ENCODE measurements at places on chromosomes 16 and 17. TPM values are rescaled to one million over a fixed set of nuclear protein-coding genes. Genes with fewer than 3 reads are reported as not detected.

The VMO1 gene
- total RNA-seq = 4.5 TPM

DNA sequence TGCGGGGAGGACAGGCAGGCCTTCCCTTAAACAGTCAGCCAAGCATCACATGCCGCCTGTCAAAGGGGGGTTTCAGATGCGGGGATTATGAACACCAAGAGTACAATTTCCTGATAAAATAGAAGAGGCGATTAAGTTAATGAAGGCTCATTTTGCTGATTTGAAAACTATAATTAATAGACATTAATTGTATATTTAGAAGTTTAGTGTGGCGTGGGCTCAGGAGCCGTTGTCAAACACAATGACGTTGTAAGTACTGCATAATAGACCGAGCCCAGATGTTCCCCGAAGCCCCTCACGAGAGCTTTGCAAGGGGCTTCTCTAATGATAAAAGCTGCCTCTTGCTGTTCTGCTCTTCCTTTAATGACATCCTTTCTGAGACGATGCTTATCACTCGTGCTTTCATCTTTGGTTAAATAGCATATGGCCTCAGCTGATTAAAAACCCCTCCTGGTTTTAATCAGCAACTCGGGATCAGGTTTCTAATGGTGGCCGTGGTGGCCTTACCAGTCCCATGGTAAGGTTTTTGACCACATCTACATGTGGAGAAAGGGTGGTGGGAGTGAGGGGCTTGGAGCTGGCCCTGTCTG, 28.2 kb downstream of the SNX20 start:
- no peaks in the 10 kb centered on the region for H3K27me3 ChIP-seq
- no peaks in the 10 kb centered on the region for H3K36me3 ChIP-seq
- H3K4me3 ChIP-seq = no peak overlapping the region
- H3K27ac ChIP-seq = no peak overlapping the region
- no peak for DNase-seq

GRCh38 chr16:71421911-71422310, 19.9 kb downstream of the TLE7 start:
- no peaks in the 10 kb centered on the region for H3K36me3 ChIP-seq
- H3K27me3 ChIP-seq = peaks cover 26% of the 10 kb centered on the region
- DNase-seq = no peak
- H3K4me1 ChIP-seq = no peaks in the 10 kb centered on the region
- no peak overlapping the region for H3K27ac ChIP-seq

GRCh38 chr16:76118344-76118743, 158.9 kb upstream of the CNTNAP4 start:
- no peaks in the 10 kb centered on the region for H3K27me3 ChIP-seq
- no peaks in the 10 kb centered on the region for H3K36me3 ChIP-seq
- H3K4me1 ChIP-seq = no peaks in the 10 kb centered on the region

DNA sequence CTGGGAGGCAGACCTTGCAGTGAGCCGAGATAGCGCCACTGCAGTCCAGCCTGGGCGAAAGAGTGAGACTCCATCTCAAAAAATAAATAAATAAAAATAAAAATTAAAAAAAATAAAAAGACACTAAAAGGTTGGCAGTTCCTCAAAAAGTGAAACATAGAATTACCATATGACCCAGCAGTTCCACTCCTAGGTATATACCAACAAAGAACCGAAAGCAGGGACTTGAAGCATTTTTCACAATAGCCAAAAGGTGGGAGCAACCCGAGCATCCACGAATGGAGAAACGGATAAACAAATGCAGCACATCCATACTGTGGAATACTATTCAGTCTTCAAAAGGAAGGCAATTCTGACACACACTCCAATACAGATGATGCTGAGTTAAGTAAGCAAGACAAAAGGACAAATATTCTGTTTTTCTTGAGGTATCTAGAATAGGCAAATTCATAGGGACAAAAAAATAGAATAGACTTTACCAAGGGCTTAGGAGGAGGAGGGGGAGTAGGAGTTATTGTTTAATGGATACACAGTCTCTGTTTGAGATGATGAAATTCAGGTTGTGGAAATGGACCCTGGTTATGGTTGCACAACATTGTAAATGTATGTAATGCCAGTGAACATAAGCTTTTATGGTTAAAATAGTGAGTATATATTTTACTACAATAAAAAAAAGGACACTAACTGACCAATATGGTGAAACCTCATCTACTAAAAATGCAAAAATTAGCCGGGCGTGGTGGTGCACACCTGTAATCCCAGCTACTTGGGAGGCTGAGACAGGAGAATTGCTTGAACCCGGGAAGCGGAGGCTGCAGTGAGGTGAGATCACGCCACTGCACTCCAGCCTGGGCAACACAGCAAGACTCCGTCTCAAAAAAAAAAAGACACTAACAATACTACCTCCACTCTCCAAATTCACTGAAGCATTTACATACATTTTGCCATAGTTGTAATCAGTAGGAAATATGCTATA, 27.0 kb upstream of the SLC35B1 start:
- peaks cover 4% of the 10 kb centered on the region for H3K36me3 ChIP-seq
- H3K4me1 ChIP-seq = peaks cover 55% of the 10 kb centered on the region
- DNase-seq = no peak
- peak overlapping the region; percentile 100 for H3K27ac ChIP-seq
- H3K27me3 ChIP-seq = no peaks in the 10 kb centered on the region
- no peak overlapping the region for H3K4me3 ChIP-seq

GRCh38 chr17:57455063-57455914, 199.0 kb downstream of the MSI2 start:
- peaks cover 65% of the 10 kb centered on the region for H3K4me1 ChIP-seq
- peak; percentile 91 for DNase-seq
- H3K36me3 ChIP-seq = peaks cover 15% of the 10 kb centered on the region
- H3K4me3 ChIP-seq = peak overlapping the region; percentile 86
- H3K27ac ChIP-seq = peak overlapping the region; percentile 97

The NLGN2 gene
- 7.7 TPM for total RNA-seq

The CACNA1G gene
- not detected for total RNA-seq

- DNase-seq = no peak
- H3K4me3 ChIP-seq = no peak overlapping the region
- H3K27me3 ChIP-seq = peaks cover 6% of the 10 kb centered on the region
- H3K27ac ChIP-seq = no peak overlapping the region
Measured at GRCh38 chr17:68704871-68705713, 103.9 kb upstream of the FAM20A start.

DNA sequence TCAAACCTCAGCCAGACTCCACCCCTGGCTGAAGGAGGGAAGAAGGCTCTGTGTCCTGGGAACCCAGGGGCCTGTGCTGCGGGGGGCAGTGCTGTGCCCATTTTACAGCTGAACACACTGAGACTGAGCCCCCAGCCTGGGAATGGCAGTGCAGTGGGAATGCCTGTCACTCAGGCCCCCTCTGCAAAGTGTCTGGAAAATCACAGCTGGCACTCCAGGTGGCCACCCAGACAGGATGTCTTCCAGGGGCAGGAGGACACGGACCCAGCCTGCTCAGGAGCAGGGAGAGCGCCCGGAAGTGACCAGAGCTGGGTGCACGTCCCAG, 32.6 kb downstream of the ZNF469 start:
- no peak overlapping the region for H3K27ac ChIP-seq
- no peak for DNase-seq
- H3K4me3 ChIP-seq = no peak overlapping the region
- H3K27me3 ChIP-seq = no peaks in the 10 kb centered on the region
- H3K36me3 ChIP-seq = no peaks in the 10 kb centered on the region
- no peaks in the 10 kb centered on the region for H3K4me1 ChIP-seq

The AGRP gene
- not detected for total RNA-seq

- no peak overlapping the region for H3K4me3 ChIP-seq
- H3K27ac ChIP-seq = no peak overlapping the region
- DNase-seq = no peak
- H3K4me1 ChIP-seq = peaks cover 11% of the 10 kb centered on the region
Measured at GRCh38 chr17:47305302-47305923, 18.3 kb upstream of the EFCAB13 start.

- H3K4me3 ChIP-seq = peak overlapping the region; percentile 85
- peaks cover 11% of the 10 kb centered on the region for H3K4me1 ChIP-seq
- DNase-seq = peak; percentile 87
- peak overlapping the region; percentile 55 for H3K27ac ChIP-seq
- H3K36me3 ChIP-seq = no peaks in the 10 kb centered on the region
Measured at GRCh38 chr17:74981979-74982662, 5.3 kb upstream of the CDR2L start.

The STAC2 gene
- total RNA-seq = 0.12 TPM

DNA sequence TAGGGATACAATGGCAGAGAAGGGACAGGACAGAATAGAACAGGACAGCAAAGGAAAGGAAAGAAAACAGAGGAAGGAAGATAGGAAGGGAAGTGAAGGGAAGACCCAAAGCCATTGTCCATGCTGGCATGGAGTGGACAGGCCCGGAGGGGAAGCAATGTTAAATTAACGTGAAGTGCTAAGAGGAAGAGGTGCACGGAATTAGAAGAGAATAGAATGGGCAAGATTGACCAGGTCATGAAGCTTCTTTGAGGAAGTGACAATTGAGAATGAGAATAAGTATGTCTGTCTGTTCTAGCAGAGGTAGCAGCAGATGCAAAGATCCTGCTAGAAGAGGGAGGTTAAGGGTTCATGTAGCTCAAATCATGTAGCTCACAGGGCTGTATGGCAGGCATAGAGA, 117.2 kb downstream of the MAF start:
- H3K27me3 ChIP-seq = peaks cover 27% of the 10 kb centered on the region
- no peaks in the 10 kb centered on the region for H3K36me3 ChIP-seq
- no peak overlapping the region for H3K4me3 ChIP-seq
- H3K27ac ChIP-seq = no peak overlapping the region
- DNase-seq = no peak

GRCh38 chr16:85138825-85139627, 26.8 kb upstream of the CIBAR2 start:
- H3K27ac ChIP-seq = no peak overlapping the region
- H3K36me3 ChIP-seq = no peaks in the 10 kb centered on the region
- no peak for DNase-seq
- H3K27me3 ChIP-seq = peaks cover 25% of the 10 kb centered on the region
- peaks cover 28% of the 10 kb centered on the region for H3K4me1 ChIP-seq

GRCh38 chr16:63774302-63774701, 1347.6 kb downstream of the CDH11 start:
- H3K4me1 ChIP-seq = no peaks in the 10 kb centered on the region
- no peak for DNase-seq
- H3K4me3 ChIP-seq = no peak overlapping the region

DNA sequence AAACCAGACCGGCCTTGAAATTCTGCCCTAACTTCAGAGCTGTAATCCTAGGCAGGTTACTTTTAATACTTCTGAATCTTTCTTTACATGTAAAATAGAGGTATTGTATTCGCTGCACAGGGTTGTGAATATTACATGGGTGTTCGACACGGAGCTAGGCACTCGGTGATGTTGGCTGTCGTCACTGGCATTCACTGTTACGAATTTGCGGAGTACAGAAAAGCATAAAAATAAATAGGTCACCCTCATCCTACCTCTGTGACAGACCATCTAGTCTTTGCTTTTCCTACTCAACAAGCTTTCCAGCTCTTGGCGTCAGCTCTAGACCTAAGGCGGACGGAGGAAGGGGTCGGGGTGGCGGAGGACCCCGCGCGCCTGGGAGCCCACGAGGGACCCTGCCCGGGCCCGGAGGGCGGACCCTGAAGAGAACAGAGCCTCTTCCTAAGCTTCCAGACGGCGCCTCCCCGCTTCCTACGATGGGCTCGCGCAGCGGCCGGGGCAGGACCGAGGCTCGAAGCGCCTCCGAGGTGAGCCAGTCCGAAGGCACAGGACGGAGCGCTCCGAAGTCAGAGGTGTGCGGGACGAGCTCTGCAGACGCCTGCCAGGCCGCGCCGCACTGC, 879 bp upstream of the SPG7 start:
- peak overlapping the region; percentile 80 for H3K27ac ChIP-seq
- H3K4me3 ChIP-seq = peak overlapping the region; percentile 89
- H3K27me3 ChIP-seq = no peaks in the 10 kb centered on the region
- no peak for DNase-seq
- peaks cover 22% of the 10 kb centered on the region for H3K4me1 ChIP-seq
- no peaks in the 10 kb centered on the region for H3K36me3 ChIP-seq

DNA sequence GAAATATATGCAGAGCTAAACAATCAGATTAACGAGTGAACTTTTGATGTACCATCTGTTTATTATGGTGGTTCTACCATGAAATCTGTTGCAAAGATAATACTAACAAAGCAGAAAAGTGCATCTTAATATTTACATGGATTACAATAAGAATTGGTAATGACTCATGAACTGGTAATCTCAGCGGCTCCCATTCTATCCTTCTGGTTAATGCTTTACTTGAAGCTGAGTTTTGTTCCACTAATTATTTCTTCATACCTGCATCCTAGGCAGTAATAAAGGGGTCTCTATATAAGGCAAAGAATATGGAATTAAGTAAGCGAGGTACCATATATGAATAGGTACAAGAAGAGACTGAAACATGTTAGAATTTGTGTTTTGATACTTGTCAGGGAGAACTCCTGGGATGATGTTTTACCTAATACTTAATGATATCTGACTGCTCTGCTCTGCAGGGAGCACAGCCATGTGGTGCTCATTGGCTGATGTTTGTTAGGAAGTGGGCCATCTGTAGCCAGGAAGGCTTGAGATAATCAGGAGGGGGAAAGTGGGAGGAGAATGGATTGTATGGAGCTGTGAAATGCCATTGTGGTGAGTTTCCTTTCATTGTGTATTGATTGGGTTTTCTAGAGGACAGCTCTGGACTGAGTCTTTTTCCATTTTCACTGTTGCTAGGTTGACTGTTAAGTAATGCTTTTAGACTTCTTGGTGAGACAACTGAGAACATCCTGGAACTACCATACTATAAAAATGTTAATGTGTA, 52.6 kb downstream of the MAP2K6 start:
- no peak overlapping the region for H3K27ac ChIP-seq
- no peaks in the 10 kb centered on the region for H3K27me3 ChIP-seq
- H3K4me1 ChIP-seq = peaks cover 11% of the 10 kb centered on the region
- no peaks in the 10 kb centered on the region for H3K36me3 ChIP-seq
- H3K4me3 ChIP-seq = no peak overlapping the region
- DNase-seq = no peak

The KCNJ16 gene
- total RNA-seq = not detected

The CDH13 gene
- not detected for total RNA-seq

GRCh38 chr16:67184995-67185650, 1.4 kb upstream of the MATCAP1 start:
- peak overlapping the region; percentile 85 for H3K4me3 ChIP-seq
- peak overlapping the region; percentile 19 for H3K27ac ChIP-seq
- no peaks in the 10 kb centered on the region for H3K27me3 ChIP-seq
- H3K4me1 ChIP-seq = peaks cover 8% of the 10 kb centered on the region
- H3K36me3 ChIP-seq = no peaks in the 10 kb centered on the region
